ENCODE measurements at places on chromosomes 3 and 15.

- no peak for DNase-seq
Observed at GRCh38 chr15:52975941-52976449, 185.9 kb upstream of the ONECUT1 start.

DNA sequence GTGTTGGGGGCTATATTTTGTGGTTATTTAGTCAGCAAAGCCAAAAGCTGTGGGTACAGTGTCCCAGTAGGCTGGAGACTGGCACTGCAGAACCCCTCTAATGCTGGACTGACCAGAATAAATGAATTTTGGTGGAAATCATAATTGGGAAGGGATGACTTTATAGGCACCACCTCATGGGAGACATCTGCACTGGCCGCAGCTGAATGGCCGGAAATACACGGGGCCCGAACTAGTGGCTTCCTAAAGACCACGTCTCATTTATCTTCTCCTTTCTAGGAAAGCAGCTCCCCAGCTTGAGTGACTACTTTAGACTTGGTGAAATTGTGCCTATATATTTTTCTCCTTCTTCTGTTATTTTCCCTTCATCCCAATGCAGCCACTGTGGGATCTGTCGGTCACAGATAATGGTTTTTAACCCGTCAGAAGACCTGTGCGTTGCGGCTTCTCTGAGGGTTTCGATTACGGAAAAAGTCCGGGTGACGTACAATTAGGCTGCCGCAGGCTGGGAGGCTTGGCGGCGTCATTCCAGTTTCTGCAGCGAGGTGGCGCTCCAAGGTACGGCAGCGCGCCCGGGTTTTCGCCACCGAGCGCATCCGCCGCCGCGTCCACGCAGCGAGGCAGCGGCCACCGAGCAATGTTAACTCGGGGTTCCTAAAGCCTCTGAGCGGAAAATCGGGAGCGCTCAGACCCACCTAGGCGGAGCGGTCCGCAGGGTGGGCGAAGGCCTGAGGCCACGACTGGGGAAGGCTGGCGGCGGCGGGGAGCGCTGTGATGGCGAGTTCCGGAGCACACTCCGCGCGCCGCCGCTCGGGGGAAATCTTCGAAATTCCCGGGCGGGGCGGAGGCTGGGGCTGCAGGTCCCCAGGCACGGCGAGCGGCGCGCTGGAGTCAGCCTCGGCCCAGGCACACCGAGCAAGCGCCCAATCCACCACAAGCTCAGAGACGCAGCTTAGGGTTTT, 26.3 kb downstream of the NR2F2 start:
- DNase-seq, result no peak

DNA sequence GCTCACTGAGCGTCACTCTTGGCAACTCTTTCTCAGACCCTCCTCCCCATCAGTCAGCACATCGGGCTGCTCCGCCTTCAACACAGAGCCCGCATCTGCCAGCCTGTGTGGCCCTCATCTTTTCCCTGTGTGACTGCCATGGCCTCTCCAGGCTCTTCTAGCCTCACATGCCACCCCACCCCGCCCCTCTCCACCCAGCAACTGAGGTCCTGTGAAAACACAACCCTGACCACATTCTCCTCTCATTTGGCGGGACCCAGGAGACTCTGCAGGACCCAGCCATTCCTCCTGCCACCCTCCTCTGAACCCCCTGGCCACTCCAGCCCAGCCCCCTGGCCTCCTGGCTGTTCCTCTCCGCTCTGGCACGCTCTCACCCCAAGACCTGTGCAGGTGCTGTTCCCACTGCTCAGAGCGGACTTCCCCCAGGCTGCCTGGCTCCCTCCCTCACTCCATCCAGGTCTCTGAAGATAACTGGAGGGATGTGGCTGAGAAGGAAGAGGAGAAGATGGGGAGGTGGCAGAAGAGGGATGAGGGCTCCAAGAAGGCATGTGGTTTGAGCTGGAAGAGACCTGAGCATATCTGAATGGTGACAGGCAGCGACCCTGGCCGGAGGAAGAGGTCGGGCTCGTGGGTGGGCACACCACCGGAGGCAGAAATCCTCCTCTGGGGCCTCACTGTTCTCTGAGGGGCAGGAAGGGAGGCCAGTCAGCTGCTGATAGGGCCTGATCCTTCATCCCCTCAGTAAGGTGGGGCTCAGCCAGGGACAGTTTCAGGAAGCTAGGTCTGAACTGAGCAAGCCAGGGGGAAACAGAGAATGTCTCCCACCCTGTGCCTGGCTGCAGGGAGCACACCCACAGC, 111.2 kb upstream of the RPL32 start:
- DNase-seq, result no peak

GRCh38 chr3:47932421-47932820, 83.8 kb downstream of the MAP4 start:
- no peak for DNase-seq

DNA sequence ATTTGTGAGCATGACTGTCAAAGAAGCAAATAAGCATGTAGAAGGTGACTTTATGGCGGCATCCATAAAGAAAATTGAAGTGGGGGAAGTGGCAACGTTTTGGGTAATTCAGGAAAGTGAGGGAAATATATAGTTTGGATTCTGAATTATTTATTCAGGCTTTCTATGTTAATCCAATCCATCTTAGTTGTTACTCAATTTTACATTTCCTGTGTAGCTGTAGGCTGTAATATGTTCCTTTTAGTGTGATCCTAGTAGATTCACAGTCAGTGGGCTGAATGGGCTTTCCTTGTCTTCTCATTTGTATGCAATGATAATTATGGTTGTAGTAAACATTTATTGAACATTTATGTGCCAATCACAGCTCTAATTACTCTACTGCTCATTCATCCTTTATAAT, 654.1 kb downstream of the EDEM1 start:
- DNase-seq, result no peak

DNA sequence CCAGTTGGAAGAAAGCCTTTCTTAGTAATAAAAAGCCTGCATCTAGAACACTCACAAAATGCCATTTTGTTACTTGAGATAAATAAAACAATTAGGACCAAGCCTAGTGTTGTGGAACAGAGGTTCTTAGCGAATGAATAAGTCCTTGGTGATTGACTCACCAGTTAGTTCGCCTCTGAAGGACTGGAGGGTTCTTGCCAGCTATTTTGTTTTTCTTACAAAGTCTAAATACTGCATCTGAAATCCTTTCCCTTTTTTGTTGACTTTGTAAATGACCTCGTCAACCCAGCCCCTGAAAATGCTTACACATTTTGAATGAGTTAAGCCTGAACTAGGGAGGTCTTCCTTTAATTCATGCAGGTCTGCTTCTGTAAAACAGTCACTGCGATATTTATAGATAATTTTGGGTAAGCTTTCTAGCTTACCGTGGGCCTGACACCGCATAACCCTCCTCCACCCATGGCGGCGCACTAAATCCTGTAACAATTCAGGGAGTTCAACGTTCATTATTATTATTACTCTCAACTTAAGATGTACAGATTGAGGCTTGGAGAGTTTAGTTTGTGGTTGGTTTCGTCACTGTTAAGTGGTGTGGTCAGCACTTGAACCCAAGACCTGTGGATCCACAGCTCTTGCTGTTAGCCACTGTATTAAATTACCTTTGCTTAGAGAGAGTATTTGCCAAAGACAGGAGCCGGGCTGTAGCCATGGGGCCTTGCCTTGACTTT, 45.0 kb upstream of the SACM1L start:
- DNase-seq, result no peak

GRCh38 chr3:194137506-194138474, 1.8 kb downstream of the HES1 start:
- no peak for DNase-seq

- DNase-seq, result no peak
Observed at GRCh38 chr15:98684995-98685525, 36.7 kb downstream of the IGF1R start.

DNA sequence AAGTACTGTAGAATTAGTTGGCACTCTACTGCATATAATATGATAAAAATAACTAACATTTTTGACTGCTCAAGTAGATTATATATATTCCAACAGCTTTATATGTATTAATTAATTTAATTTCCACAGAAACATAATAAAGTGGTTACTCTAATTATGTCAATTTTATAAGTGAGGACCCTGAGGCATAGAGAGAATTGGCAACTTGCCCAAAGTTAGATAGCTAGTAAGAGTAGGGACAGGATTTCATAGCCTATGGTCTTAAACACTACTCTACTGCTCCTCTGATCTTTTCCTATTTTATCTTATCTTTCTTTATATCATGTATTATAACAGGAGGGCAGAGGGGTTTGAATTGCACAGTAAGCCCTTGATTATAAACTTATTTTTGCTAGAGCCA, 418.7 kb upstream of the SGO1 start:
- DNase-seq, result no peak

DNA sequence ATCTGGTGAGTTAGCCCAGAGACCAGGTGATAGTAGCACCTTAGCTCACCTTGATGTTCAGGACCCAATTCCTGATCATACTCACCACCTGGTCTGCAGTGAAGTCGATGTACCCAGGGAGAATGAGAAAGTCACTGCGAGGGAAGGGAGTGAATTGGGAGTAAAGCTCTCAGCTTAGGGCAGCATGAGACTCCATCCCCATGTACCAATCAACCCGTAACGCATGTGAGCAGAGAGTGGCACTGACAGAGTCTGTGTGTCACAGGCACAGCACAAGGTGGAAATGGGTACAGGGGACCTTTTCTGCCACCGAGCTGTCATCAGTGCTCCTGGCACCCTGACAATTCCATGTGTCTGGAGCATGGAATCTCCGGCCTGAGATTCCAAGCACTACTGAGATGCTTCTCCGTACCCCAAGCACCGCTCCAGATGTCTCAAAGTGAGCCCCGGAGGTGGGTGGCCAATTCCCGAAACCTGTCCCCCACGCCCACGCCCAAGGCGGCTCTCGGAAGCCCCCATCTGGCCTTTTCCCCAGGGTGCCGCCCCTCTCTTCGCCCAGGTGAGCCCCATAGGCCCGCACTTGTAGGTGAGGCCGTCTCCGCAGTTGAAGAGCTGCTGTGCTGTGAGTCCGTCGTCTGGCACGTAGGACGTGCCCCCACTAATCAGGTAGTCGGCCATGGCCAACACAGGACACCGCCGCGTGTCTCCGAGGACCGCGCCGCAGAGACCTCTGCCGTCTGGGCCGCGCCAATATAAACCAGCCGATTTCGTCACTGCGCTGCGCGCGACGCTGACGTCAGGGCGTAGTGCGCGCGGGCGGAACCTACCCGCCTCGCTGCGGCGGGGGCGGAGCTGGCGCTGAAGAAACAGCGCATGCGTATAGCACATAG, at the start of gene IMPDH2:
Gene IMPDH2 (minus strand): TSS at position 726 of the 890 bp plus-strand sequence. CDS start 48 bp downstream, at position 678.
- DNase-seq, result no peak

- no peak for DNase-seq
Observed at GRCh38 chr3:42519568-42519962, 17.1 kb downstream of the VIPR1 start.

GRCh38 chr3:58293516-58293915, 12.5 kb upstream of the RPP14 start:
- no peak for DNase-seq

DNA sequence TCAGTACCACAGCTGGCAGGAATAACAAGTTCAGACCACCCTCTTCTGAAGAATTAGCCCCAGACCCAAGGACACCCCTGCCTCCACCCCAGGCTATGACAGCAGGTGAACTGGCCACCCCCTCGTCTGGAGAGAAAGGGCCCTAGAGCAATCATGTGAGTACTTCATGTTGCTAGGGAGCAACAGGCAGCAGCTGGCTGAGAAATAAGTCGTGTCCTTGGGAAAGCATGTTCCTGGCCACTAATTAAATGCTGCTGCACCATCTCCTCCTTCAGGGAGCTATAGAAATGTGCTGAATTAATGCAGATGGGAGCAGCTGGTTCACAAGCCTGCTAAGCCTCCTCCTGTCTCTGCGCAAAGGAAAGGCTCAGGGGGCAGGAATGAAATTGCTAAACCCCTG, 31.5 kb downstream of the MRPS11 start:
- no peak for DNase-seq

DNA sequence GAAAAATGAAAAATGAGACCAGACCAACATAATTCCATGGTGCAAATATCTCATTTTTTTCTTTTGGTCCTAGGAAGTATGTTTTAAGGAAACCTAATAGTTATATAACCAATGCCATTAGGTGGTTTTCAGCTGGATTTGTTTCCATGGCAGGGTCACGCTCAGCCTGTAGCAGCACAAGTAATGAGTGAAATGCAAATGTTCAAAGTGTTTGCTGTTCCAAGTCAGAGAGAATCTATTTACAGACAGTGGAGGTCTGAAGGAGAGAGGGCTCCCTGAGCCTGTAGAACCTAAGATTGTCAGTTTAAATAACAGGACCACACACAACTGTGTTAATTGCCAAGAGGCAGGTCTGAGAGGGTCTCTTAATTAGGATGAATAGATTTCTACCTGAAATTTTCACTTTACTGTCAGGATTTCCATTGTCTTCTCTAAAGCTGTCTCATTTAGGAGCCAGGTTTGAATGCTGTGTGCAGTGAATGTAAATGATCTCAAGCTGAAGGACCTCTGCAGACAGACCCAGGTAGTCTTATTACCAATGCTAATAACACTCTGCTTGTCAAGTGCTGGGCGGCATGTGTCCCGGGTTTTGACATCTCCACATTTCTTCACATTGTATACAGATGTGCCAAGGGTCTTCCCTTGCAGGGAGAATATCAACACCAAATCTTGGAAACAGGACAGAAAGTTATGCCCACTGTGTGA, 317.3 kb upstream of the NECTIN3 start:
- DNase-seq, result no peak

DNA sequence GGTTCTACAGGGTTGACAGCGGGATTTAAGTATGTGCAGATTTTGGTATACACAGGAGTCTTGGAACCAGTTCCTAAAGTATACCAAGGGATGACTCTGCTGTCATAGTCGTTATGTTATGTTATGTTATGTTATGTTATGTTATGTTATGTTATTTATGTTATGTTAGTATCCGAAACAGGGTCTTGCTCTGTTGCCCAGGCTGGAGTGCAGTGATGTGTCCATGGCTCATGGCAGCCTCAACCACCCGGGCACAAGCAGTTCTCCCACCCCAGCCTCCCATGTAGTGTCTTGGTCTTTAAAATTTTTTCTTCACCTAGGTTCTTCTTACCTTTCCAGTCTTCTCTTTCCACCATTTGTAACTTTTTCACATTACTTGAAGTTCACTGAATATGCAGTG, 21.7 kb downstream of the PPP4R2 start:
- no peak for DNase-seq

DNA sequence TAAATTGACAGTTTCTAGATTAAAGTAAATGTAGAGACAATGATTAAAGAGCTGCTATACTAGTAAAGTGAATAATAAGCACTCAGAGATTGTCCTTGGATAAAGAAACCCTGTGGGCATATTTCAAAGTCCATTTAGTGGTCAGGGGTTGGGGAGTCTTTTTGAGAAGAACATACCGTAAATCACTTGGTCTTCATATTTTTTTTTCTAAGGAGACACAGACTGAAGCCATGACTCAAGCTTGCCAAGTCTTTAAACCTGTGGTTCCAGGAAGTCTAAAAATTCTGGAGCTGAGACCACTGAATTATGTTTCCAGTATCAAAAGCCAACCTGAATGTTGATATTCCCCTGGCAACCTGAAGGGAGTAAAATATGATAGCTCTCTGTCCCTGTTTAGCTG, 171.0 kb downstream of the TPRG1 start:
- no peak for DNase-seq

DNA sequence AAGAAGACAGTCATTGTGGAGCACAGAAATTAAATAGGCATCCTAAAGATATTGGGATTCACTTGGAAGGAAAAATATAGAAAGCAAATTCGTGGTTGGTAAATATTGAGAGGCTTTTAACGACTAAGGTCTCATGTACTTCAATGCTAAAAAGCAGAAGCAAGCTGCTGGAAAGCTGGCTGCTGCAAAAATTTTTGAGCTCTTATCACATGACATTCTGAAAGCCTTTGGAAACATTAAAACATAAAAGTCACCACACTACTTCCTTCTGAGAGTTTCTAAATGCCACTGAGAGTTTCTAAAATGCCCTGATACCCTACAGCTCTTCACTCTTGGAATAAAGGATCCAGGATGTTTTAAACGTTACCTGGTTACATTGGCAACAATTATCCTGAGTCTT, 39.0 kb upstream of the CBLB start:
- no peak for DNase-seq
